ENCODE measurements at places on chromosomes 16 and 17.

- no peak for DNase-seq
Measured at GRCh38 chr17:51852603-51853002, 305.9 kb downstream of the CA10 start.

DNA sequence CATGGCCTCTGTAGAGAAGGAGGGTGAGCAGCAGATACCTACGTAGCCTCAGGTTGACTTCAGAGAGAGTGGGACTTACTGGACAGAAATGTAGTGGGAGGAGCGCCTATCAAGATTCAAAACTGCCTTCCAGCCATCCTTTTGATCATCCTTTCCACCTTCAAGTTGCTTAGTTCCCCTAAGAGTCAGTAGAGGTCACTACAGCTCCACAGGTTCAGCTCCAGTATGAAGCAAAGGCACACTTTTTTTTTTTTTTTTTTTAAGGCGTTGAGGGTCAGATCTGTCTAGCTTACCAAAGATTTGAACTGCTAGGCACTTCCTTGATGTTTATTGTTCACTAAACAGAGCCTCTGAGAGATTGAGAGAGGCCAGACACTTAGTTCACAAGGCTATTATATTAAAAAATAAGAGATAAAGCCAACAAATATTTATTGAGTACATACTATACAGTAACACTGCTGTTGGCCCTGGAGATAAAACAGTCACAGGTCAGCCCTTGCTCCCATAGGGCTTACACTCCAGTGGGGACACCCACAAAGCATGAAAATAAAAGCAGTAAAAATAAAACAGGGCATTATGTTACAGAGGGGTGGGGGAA, 3.1 kb downstream of the RNF227 start:
- no peak for DNase-seq

- no peak for DNase-seq
Measured at GRCh38 chr17:32266051-32266388, 388 bp downstream of the RHBDL3 start.

GRCh38 chr16:85103114-85104079, 8.9 kb downstream of the CIBAR2 start:
- no peak for DNase-seq

- DNase-seq = no peak
Measured at GRCh38 chr16:84378099-84378498, 9.8 kb downstream of the ATP2C2 start.

DNA sequence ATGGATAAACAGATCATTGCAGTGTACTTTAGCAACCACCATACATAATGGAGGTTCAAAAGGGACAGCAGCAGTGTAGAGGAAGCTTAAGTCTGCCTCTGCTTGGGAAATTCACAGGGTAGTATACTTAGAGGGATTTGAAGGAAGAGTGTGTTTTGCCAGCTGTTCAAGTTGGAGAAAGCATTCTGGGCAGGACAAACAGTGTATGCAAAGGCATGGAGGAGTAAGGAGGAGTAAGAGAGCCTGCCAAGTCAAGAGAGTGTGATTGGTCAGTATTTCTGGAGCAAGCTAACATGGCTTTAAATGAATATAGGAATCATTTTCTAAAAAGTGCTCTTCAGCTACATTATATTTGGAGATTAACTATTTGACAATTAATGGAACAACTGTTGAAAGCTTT, 22.9 kb upstream of the PHAF1 start:
- no peak for DNase-seq

DNA sequence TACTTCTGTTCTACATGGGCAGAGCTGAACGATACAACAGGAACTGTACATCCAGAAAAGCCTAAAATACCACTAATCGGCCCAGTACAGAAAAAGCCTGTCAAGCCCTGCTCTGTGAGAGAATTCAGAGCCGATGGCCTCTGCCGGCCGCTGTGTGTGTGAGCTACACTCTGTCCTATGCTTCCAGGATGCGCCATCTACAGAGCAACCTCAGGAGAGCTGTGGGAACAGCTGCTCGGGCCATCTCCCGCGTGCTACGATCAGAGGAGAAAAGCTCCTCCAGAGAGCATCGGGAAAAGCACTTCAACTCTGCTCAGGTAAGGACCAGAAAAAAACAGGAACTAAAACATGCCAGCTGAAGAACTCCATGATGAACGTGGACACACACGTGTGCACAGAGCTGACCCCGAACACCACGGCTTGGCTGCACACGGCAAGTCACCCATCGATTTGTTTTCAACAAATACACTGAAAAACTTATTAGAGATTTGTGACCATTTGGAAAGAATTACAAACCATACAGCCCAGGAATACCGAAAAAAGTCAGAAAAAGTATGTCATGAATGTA, 115.9 kb downstream of the ANKRD11 start:
- no peak for DNase-seq

GRCh38 chr17:49691677-49692191, 13.8 kb upstream of the SPOP start:
- DNase-seq = no peak

DNA sequence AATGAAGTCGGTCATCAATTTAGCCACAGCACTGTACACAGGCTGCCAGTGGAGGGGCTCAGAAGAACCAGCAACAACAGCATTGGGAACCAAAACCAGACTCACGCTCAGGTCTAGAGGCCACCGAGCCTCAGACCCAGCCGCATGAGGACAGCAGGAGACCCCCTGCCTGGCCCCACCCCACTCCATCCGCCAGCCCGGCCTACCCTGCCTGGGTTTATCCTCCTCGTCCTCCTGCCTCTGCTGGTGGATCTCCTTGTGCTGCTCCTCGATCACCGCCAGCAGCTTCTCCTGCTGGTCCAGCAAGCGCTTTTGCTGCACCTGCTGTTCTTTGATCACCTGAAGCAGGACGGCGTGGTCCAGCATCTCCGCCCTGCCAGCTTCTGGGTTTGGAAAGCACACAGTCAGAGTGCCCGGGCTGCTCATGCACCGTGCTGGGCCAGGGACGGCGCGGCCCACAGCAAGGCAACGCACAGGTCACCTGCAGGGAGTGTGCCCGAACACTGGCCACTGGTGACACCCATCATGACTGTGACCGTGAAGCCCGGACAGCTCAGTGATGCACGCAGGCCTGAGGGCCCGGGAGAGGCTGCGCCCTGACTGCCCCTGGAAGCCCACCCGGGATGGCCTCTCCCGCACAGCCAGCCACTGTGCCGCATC, 7.7 kb downstream of the NDUFAF8 start:
- no peak for DNase-seq

- no peak for DNase-seq
Measured at GRCh38 chr16:82583422-82583821, 43.3 kb upstream of the CDH13 start.

DNA sequence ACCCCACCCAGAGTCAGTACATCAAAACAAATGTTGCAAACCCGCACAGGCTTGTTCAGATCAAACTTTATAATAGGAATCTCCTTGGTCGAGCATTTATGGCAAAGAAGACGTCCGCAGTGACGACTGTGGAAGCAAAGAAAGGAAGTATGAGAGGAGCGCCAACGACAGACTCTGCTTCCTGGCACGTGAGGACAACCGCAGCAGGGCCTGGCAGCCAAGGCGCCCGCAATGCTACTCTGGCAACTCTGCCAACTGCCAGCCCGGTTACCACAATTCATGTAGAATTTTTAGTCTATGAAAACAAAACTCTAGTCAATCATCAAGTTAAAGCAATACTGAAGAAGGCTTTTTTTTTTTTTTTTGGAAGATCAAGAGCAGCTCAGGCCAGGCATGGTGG, 24.8 kb downstream of the CYB5D2 start:
- no peak for DNase-seq

DNA sequence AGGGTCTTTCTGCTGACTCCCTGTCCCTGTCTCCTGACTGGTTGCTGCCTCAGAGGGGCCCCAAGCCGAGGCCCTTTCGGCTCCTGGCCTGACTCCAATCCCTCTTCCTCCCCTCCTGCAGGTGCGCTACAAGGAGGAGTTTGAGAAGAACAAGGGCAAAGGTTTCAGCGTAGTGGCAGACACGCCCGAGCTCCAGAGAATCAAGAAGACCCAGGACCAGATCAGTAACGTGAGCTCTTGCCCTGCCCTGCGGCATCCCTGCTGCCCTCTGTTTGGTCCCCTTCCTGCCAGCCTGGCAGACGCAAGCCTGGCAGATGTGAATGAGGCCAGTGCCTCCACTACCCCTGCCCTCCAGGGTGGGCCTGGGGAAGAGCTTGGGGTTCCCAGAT, 27.1 kb upstream of the LASP1NB start:
- no peak for DNase-seq

- no peak for DNase-seq
Measured at GRCh38 chr16:5928476-5929065, 831.0 kb upstream of the EEF2KMT start.

GRCh38 chr17:70989280-70989679, 819.9 kb downstream of the KCNJ2 start:
- DNase-seq = no peak

DNA sequence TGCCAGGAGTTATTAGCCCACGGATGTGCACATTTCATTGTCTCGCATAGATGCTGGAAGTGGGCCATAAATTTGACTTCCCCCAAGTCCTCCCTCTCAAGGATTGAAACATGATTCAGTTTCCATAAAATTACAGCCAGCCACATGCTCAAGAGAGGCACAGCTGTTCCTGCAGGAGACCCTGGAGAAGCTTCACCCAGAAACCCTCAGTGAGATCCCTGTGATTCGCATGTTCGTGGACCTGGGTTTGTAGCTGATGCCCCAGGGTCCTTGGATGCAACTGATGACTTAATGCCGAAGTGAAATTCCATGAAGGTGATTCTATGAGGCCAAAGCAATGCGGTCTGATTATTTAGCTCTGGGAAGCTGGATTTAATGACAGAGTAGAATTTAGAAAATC, 24.7 kb upstream of the AQP8 start:
- DNase-seq = no peak

DNA sequence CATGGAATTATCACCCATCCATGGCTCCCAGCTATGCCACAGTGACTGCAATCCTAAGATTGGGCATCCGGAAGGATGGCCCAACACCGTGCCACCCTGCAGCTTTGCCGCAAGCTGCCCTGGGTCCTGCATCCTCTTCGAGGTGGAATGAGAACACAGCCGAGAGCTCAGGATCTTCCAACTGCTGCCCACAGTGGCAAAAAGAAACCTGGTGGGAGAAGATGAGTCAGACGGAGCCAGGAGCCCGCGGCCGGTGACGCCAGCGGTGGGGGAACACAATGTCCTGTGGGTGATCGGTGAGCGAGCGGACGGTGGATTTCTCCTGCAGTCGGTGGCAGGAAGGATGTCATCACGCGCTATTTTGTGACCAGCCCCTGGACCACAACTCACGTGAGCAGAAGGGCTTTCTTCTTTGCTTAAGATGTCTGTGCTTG, 20.1 kb downstream of the CD7 start:
- DNase-seq = peak; percentile 76

GRCh38 chr17:45432405-45433158, at the start of gene ARHGAP27:
ARHGAP27 (minus strand) TSS chr17:45432870; CDS start chr17:45430279, 2,591 bp downstream.
- no peak for DNase-seq

DNA sequence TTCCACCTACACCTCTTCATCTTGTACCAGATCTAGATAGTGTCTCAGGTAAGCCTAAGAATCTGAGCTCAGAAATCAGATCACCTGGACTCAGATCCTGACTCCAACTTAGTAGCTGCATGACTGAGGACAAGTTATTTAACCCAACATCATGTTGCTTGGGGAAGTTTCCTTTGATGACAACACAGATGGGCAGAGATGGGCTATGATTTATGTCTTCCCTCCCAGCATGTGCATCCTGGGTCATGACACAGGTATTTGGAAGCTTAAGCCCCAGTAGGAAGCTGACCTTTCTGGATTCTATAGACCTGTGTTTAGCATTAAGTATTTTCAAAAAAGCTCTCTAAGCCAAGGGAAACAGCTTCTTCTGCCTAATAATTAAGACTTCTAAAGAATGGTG, 12.4 kb upstream of the HEATR6 start:
- DNase-seq = no peak

- no peak for DNase-seq
Measured at GRCh38 chr16:10979717-10980601, 35.6 kb downstream of the CLEC16A start.

- no peak for DNase-seq
Measured at GRCh38 chr17:28334171-28334570, 1.1 kb downstream of the IFT20 start.

DNA sequence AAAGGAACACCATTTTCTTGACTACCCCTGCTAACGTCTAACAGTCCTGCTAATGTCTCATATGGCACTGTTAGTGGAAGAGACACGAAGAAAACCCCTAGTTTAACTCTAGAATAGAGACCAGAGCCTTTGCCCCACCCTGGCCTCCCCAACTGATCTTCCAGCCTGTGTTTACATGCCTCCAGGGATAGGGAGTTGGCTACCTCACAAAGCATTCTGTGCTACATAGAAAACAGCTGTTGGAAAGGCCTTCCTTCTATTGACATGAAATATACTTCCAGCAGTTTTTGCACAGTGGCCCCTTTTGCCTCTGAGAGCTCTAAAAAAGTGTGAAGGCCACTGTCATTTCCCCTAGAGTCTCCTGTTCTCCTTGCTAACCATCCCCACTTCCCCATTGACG, 73.1 kb downstream of the ASIC2 start:
- DNase-seq = no peak

- no peak for DNase-seq
Measured at GRCh38 chr16:10661737-10662136, 33.0 kb downstream of the TEKT5 start.

DNA sequence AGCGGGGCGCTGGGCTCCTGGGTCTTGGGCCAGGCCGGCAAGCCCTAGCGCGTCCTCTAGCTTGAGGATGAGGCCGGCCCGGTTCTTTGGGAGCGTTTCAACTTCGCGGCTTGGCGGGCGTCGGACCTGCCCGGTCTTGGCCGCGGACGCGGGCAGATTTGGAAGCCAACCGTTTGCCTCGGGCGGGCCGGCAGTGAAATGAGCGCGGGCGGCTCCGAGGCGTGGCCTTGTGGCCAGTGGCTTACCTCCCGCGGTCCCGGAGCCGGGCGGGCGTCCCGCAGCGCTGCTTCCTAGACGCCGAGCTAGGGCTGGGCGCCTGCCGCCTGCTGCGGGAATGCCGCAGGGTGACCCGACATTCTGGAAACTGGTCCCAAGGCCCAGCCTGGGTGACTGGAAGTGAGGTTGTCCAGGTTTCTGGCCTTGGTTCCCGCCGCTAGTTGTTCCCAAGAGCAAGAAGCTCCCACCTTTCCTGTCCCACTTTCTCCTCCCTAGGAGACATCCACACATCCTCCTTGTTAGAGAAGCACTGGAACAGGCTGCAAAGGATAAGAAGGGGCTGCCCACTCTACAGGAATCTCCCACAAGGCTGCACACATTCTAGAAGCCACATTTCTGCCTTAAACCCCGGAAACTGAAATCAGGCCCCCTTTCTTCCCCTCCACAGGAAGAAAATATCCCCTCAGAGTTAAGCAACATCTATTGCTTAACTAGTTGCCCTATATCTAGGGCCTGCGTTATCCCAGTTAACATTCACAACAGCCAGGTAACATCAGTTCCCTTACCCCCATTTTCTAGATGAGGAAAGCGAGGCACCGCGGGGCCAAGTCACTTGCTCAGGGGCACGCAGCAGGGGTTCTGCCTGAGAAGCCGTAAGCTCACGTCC, 4.5 kb upstream of the CBX8 start:
- DNase-seq = no peak

- DNase-seq = no peak
Measured at GRCh38 chr16:12215277-12216105, 239.0 kb downstream of the SNX29 start.

DNA sequence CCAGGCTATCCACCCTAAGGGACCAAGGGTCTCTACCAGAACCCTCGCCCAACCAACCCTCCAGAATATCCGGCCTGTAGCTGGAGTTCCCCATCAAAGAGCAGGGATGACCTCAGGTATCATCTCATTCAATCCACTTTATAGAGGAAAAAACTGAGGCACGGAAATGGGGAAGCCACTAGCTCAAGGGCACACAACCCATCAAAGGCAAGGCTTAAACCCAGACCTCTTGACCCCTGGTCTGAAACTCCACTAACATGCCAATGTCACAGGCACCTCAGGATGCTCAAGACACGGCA, 1.6 kb downstream of the TBC1D10B start:
- no peak for DNase-seq
